ENCODE measurements at places on chromosomes 16 and 17.

GRCh38 chr16:21120976-21121520, 29.6 kb downstream of the DNAH3 start:
- no peak for DNase-seq

DNA sequence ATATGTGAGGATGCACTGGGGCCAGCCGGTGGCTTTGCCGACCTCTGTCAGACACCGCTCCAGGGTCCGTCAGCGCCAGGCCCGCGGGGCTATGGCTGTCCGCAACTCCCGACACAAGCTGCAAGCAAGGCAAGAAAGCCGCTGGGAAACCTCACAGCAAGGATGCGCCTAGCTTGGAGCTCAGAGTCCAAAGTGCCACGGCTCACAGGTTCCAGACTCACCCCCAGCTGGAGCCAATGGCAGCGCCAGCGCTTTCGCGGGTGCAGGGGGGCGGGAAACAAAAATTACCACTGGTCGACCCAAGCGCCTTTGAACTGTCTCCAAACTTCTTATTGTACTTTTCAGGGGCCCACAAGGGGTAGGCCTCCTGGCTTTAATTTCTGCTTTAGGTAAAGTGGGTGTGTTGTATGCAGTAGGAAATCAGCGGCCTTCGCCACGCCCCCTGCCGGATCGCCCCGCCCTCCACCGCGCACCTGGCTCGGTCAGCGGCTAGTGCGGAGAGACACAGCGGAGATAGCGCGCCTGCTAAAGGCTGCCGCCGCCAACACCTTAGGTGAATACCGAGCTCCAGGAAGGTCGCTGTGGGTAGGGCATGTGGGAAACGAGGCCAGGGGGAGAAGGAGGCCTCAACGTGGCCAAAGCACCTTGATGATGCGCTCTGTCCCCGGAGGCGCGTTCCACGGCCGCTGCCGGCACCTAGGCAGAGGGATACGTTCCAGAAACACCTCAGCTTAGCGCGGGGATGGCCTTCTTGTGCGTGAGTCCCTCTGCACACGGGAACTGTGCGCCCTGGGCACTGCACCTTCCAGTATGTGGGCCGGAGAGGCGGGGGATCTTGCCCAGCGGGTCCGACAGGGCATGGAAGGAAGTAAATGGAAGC, 61.0 kb upstream of the RBL2 start:
- no peak for DNase-seq

- no peak for DNase-seq
Measured at GRCh38 chr17:5942687-5943086, 127.5 kb upstream of the WSCD1 start.

GRCh38 chr16:18931756-18932155, 5.5 kb upstream of the SMG1 start:
- DNase-seq: peak; percentile 62

- no peak for DNase-seq
Measured at GRCh38 chr16:496097-496886, 31.2 kb upstream of the CAPN15 start.

- no peak for DNase-seq
Measured at GRCh38 chr17:35189291-35189690, 4.9 kb downstream of the SLC35G3 start.

- no peak for DNase-seq
Measured at GRCh38 chr17:4155980-4156620, 13.1 kb downstream of the CYB5D2 start.

DNA sequence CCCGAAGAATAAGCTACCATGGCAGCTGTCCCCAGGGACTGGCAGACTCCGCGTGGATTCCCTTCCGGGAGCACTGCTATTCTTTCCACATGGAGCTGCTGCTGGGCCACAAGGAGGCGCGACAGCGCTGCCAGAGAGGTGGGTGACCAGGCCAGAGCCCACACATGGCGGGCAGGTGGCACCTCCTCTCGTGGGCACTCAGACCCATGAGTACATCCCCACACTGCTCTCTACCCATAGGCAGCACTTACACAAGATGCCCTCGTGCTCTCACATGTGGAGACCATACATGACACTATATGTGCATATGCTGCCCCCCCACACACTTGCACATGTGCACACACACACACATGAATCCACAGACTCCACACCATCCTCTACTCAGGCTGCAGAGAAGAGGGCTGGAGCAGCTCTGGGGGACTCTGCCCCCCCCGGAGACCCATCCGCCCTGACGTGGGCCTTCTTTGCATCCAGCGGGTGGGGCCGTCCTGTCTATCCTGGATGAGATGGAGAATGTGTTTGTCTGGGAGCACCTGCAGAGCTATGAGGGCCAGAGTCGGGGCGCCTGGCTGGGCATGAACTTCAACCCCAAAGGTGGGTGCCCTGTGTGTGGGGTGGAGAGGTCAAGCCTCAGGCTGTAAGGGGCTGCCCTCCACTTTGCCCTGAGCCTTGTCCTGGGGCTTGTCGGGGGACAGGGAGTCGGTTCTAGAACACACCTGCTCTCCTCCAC, 62.9 kb downstream of the MRC2 start:
- DNase-seq: no peak

DNA sequence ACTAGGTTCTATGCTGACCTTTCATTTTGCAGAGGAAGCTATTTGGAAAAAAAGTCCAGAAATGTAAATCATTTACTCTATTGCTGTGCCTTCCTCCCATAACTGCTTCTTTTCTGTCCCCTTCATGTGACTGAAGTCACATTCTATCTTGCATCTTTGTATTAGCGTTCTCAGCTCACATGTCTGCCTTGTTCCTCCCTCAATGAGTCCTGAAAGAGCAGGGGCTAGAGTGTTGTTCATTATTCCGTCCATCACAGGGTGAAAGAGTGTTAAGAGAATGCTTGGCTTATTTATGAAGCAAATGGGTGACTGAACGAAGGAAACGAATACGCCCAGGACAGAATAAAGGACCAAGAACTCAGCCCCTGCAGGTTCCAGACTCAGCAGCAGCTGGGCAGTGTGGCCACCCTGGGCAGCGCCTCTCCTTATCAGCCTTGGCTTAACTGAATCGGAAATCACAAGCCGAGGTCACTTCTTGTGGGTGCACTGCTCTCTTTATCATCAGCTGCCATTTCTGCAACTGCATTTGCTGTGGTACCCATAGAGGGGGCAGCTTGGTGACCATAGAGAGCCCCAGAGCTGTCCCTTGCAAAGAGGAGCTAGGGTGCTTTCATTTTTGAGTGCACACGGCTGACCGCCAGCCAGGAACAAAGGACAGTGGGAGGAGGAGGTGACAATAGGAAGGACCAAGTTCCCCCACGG, 1.8 kb upstream of the PIK3R6 start:
- no peak for DNase-seq

- no peak for DNase-seq
Measured at GRCh38 chr16:88712362-88712979, 6.2 kb downstream of the CTU2 start.
